T-helper 2 cell (primary cell): ENCODE measurements at places on chromosomes 3 and 15.

- no peak for DNase-seq
These were observed 46.3 kb downstream of the DGKG start for GRCh38 chr3:186315581-186316354.

- DNase-seq = no peak
These were observed 37.2 kb downstream of the PSTPIP1 start for GRCh38 chr15:77032052-77032646.

DNA sequence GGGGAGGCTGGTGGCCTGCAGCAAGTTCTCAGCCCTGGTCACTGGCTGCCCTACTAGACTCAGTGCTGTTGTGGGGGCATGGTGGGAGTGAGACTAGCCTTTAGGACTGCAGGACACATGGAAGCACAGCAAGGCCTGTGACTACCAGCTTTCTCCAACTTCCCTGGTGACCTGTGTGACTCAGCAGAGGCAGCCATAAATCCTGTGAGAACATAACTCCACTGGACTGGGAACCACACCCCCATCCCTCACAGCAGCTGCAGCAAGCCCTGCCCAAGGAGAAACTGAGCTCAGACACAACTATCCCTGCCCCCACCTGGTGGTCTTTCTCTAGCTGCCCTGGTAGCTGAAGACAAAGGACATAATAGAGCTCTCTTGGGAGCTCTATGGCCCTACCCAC, 111.3 kb downstream of the DCLK3 start:
- DNase-seq = no peak

DNA sequence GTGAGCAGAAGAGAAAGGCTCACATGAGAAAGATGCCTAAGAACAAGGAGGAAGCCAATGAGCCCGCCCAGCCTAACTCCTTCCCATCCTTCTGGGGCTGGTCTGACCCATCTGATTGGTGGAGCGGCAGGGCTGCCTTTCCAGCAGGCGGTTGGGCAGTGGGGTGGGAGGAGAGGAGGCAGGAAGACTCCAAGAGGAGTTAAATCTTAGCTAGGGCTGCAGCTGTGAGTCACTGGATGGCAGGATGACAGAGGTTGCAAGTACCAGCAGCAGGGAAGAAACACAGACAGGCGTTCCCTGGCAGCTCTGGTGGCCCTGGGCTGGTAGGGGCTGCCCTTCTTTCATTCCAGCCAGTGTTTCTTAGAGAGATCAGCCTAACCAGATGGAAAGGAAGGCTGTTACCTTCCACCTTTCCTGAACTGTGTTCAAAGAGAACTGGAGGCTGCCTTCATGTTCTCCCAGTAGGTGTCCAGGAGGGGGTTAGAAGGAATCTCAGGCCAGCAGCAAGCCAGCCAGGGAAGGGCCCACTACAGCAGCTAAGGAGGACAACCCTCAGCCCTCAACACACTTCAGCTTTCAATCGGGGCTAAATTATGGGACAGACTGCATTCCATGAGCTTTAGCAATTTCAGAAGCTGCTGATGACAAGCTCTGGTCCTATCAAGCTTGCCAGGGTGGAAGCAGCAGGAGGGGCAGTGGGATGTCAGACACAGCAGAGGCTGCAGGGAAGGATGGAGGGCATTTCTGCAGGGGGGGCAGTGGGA, 50.3 kb downstream of the CHSY1 start:
- peak; percentile 8 for DNase-seq

DNA sequence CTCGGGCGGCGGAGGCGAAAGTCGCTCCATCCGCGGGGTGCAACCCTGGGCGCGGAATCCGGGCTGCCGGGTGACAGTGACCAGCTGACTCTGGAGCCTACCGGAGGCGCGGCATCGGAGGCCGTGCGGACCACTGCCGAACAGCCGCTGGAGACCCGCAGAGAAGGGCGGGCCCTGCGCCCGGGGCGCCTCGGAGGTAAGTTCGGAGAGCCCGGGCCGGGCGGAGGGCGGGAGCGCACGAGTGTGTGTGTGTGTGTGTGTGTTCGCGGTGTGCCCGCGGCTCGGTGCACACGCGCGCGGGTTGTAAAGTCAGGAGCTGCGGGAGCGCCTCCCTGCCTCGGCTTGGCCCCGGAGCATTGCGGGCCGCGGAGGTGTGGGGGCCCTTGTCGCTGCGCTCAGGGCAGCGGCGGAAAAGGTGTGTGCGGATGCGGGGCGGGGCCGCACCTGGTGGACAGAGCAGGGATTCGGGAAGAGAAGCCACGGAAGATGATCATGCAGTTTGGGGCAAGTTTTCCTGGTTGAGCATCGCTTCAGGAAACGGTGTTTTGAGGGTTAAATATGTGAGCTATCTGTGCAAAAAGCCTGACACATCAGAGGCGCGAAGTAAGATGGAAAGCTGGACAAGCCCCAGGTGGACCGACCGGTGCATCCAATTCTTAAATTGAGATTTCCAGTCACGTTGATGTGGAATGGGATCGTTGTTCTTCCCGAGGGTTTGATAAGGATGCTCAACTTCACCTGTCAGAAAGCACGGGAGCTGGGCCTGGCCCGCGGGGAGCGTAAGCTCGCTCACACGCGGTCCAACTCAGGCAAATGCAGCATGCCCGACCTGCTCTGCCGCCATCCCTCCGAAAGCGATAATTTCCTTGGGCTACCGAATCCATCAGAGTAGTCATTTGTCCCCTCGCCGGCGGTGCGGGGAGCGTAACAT, 474 bp downstream of the MINAR1 start:
- no peak for DNase-seq

DNA sequence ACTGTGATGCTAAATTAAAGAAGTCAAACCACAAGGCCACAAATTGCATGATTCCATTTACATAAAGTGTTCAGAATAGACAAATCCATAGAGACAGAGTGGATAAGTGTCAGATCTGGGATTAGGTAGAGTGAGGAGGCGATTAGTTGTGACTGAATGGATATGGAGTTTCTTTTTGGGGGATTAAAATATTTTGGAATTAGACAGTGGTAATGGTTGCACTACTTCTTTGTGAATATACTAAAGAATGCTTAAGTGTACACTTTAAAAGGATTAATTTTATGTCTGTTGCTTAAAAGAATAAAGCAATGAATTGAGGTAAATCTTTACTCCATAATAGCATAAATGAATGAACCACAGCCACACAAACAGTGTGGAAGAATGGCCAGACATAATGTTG, 175.5 kb upstream of the CADM2 start:
- DNase-seq = no peak

DNA sequence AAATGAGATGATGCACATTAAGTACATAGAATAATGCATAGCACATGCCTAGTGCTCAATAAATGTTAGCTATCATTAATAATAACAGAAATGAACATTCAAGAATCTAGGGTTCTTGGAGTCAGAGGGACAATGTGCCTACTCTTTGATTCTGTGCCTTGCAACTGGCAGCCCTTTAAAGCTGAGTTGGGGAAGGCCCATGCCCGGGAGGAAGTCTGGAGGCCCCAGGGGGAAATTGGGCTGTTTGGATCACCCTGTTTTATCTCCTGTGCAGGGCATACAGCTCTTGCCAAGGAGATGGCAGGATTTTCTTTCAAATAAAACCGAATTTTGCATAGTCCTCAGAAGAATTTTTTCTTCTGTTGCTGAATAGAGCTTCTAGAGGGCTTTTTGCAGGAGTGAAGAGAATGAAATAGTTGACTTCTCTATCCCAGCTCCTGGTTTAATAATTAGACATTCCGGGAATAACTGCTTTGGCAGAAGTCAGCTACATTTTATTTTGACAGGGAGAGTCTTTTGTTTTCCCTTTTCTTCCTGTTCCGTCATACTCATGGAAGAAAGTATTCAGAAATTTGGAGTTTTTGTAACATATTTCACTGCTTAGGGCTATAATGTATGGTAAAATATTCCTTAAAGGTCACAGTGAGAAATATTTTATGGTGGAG, 18.0 kb upstream of the KCNAB1 start:
- no peak for DNase-seq

DNA sequence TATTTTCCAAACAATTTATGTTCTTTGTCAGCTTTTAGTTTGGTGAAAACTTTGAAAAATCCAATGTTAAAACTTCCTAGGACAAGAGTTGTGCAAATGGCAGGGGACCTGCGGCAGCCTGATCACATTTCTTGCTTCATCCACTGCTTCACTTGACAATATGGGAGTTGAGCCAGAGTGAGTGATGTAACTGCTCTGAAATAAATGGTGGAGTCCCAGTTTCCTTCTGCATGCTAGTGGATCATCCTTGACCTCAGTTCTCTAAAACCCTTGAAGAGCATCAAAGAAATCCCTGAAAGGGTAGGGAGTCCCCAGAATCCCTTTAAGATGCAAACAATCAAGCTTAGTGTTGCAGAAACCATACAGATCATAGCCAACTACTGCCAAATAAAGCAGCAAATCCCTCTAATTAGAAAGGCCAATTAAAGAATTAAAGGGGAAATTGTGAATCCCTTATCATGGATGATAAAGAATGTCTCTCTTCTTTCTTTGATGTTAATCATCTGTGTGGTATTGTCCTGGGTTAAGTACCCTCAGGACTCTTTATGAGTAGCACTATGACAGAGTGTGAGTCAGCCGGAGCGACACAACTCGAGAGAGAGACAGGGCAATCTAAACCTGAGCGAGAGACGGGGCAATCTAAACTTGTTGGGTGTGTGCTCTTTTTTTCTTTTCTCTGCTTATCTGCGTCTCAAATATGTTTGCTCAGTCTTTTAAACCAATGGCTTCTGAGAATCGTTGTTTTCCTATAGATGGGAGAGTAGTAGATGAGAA, 41.8 kb upstream of the GAP43 start:
- DNase-seq = no peak

- DNase-seq = no peak
These were observed 13.3 kb upstream of the PXYLP1 start for GRCh38 chr3:141218162-141218835.

- DNase-seq = no peak
These were observed 222.4 kb downstream of the CPNE4 start for GRCh38 chr3:131812433-131812832.

DNA sequence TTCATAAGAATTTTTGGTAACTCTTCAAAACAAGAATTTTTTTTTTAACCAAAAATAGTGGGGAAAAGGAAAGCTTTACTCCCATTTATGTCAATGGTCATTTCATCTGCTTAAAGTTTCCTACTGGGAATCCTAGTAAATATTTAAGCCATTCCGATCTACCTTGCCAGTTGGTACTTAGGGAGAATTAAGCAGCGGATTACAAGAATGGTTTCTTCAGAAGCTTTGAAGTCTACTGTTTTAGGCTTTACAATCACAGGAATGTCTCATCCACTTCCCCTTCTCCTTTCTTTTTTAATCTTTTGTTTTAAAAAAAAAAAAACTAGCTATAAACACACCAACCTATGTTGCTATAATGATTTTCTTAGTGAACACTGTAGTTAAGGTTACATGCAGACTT, 341.4 kb upstream of the ATP11B start:
- DNase-seq = no peak

DNA sequence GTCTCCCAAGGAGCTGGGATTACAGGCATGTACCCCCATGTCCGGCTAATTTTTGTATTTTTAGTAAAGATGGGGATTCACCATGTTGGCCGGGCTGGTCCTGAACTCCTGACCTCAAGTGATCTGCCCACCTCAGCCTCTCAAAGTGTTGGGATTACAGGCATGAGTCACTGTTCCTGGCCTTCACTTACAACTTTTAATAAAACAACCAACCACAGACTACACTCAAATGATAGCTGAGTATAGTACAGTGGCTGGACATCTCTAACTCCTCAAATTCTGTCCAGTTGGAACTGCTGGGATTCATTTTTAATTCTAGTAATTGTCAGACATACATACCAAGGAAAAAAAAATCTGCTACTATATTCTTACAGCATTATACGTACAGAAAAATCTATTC, 71.0 kb downstream of the PBRM1 start:
- DNase-seq = no peak
